ENCODE measurements at places on chromosomes 12 and 14.

GRCh38 chr12:69415471-69416275 lies 54.5 kb upstream of the FRS2 start:
- no peak for DNase-seq

DNA sequence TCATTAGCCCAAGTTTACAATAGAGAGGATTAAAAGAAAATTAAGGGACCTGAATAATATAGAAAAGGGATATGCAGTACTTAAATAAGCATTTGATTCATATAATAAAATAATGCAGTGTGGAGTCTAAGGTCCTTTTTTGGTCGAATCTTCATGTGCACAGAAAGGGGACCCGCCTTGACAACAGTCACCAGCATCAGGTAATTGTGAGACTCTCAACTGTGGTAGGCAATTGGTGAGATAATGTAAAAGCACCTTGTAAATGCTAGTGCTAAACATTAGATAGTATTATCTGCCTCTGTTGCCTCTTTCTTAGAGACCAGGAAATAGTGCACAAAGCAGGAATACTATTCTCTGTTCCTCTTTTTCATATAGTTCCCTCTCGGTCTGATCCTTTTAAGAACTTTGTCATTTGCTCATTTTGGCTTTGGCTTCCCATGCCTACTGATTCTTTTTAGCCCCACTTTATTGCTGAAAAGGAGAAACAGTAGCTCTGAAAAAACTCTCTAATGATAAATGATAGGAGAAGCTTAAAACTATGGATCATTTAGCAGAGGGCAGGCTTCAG lies 17.5 kb downstream of the CHPT1 start:
- no peak for DNase-seq

- no peak for DNase-seq
Observed at GRCh38 chr14:104925214-104925854, 655 bp downstream of the PLD4 start.

GRCh38 chr14:73661872-73662271 lies 17.1 kb downstream of the DNAL1 start:
- no peak for DNase-seq

GRCh38 chr12:78931466-78931990 lies 67.0 kb downstream of the SYT1 start:
- DNase-seq: no peak

GRCh38 chr14:64891839-64892375 lies 12.2 kb upstream of the SPTB start:
- DNase-seq: peak; percentile 47

Data from KG1 (cell line).